ENCODE measurements at places on chromosomes 4 and X.

- no peak for DNase-seq
These were observed 73.9 kb upstream of the PLAC1 start for GRCh38 chrX:134732152-134732551.

DNA sequence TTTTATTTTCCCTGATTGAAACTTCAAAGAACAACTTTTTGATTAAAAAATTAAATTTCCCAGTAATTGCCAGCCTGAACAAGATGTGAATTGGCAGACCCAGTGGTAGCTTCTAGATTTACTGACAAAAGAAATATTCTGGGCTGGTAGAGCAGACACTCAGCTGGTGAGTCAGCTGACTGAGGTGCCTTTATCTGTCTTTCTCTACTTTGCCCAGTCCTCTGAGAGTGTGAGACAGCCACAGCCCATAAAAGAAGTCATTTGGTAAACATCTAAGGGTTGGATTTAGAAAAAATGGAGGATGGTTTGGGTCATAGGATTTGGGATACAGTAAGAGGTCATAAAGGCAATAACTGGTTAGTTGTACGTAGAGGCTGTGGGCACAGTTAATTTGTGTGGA is 54.5 kb downstream of the CCSER1 start:
- DNase-seq = no peak

DNA sequence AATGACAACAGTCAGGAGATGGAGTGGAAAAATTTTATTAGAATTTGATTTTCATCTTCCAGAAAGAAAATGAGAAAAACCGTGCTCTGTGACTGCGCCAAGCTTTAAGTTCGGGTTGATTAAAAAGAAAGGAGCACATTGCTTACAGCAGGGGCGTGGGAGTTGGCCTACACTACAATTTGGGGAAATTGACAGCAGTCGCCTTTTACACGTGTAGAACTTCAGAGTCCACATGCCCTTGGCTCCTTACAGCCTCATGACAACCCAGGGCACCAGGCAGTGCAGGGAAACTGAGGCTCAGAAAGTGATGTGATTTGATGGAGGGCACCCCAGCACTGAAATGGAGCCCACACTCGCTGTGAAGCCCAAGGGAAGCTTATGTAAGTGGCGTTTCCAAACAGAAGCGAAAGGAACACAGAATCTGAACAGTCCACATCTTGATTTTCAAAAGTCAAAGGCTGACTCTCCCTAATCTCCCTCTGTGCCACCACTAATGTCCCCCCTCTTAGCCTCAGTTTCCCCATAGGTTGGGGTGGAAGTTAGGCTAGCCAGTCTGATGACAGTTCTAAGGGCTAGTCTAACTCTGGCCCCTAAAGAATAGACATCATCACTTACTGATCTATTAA is 5.5 kb downstream of the PPP2R2C start:
- no peak for DNase-seq

DNA sequence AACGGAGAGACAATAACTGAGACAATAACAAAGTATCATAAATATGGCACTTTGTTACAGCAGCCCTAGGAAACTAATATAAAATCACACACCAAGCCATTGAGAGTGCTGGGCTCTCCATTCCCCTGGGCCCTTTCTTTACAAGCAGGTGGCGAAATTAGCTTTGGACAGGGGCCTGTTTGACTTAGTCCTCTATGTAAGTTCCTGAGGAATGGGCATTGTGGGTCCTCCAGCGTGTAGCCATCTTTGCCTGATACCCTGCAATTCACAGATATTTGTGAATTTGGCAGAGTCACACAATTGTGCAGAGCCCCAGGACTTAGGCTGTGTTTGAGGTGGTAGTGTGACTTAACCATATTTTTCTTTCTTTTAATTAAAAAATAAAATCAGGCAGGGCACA is 67.6 kb downstream of the BCOR start:
- no peak for DNase-seq

DNA sequence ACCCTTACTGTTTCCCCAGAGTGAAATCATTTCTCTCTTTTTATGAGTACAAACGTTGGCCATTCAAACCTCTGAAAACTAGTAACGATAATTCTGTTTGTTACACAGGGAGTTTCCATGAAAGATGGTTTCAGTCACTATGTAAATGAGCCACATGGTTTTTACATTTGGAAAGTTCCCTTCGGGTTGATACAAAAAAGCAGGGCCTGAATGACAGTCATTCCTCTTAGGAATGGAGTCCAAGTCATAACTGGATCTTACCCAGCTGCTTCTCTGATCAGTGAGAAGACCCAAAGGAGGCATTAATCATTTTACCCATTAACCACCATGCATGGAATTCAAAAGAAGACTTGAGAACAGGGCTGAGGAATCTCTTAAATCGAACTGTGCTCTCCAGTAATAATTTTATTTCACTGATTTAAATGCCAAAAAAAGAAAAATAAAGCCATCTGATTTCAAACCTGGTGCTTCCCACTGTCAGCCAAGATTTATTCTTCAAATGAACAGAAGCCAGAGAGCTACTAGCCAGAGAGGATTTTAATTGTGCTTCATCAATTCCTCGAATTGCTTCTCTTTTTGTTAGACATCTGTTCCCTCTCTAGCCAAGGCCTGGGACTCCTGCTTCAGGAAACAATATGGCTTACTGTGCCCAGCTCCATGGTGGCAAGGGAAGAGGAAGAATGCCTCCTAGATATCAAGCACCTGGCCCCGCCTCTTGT is 3.2 kb downstream of the SOWAHB start:
- no peak for DNase-seq

DNA sequence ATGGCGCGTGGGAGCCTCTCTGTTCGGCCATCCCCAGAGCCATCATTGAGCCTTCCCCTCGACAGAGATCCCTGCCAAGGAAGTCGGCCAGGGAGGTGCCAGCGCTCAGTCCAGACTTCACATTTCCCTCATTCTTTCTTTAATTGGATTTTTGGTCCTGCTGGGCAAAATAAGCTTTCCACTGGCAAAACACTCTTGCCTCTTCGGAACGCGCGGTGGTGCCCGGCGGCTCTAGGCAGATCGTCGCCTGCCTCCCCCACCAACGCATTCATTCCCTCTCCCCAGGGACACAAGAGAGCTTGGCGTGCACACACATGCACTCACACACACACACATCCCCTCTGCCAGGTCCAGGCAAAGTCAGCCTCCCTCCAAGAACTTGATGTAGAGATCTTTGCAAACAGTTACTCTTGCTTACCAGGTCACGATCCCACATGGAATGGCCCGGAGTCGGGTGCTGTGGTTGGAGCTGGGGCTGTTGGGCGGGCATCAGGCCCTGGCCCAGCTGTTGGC is 257.1 kb downstream of the BCOR start:
- no peak for DNase-seq

- peak; percentile 73 for DNase-seq
These were observed at the start of gene PLP2 for GRCh38 chrX:49171752-49172279. Gene PLP2 (plus strand): TSS chrX:49171898. CDS start chrX:49172001, 103 bp downstream.

GRCh38 chr4:100049872-100050271 is 99.8 kb upstream of the H2AZ1 start:
- DNase-seq = no peak

DNA sequence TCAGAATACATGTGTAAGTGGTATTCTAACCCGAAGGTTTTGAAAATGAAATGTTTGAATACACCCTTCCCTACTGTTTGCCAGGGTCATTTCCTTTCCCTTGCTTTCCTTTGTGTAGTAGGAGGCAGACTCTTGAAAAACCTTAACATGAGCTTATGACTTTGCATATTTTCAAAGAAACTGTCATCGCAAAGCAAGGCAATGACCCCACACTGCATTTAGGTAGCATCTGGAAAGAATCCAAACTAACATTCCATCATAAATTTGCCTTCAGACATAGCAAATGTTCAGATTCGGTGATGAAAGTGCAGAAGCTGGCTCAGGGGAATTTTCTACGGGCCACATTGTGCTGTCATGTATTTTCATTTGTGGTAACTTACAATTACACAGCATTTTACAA is 32.3 kb downstream of the SH2D1A start:
- no peak for DNase-seq

- DNase-seq = no peak
These were observed 96.5 kb downstream of the GATB start for GRCh38 chr4:151664289-151664688.

DNA sequence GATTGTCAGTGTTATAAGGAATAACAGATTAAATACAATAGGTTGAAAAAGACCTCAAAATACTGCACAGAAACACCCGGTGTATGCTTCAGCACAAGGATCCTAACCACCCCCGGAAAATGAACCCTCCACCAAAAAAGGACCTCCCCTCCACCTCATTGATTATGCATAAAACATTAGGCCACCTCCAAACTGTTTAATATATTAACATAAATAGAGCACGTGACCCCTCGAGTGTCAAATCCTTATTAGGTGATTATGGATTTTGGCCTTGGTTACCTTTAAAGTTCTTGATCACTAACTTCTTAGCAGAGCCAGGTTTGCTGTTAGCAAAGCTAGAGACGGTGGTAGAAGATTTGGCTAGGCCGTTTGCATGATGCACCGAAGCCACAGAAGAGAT is 958 bp downstream of the CUL4B start:
- peak; percentile 30 for DNase-seq

GRCh38 chr4:111812114-111812513 is 333.1 kb upstream of the FAM241A start:
- no peak for DNase-seq

- no peak for DNase-seq
These were observed 902.7 kb upstream of the EPHA5 start for GRCh38 chr4:66572949-66573348.

DNA sequence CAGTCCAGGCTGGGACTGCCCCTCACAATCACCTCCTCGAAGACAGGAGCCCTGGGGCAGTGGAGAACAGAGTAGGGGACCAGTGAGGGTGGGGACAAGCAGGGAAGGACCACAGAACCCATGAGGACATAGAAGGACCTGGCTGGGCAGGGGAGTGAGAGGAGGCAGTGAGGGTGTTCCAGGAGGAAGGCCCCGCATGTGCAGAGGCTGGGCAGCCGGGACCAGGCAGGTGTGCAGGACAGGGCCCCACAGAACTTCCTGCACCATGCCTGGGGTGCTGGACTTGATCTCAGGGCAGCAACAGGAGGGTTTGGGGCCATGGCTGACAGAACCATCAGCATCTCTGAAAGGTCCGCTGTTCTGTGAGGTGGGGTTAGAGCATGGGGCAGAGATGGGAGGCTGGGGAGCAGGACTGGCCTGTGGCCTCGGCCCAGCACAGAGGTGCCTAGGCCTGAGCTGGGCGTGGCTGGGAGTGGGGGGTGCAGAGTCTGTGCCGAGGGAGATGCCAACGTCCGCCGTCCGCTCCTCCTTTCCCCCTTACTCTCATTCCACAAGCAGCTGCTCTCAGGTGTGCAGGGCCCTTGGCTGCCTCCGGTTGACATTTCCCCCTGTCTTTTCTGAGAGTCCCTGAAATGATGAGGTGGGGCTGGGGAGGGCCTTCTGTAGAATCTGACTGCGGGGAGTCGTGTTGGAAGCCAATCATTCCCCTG is 40.8 kb downstream of the EVC start:
- DNase-seq = no peak

DNA sequence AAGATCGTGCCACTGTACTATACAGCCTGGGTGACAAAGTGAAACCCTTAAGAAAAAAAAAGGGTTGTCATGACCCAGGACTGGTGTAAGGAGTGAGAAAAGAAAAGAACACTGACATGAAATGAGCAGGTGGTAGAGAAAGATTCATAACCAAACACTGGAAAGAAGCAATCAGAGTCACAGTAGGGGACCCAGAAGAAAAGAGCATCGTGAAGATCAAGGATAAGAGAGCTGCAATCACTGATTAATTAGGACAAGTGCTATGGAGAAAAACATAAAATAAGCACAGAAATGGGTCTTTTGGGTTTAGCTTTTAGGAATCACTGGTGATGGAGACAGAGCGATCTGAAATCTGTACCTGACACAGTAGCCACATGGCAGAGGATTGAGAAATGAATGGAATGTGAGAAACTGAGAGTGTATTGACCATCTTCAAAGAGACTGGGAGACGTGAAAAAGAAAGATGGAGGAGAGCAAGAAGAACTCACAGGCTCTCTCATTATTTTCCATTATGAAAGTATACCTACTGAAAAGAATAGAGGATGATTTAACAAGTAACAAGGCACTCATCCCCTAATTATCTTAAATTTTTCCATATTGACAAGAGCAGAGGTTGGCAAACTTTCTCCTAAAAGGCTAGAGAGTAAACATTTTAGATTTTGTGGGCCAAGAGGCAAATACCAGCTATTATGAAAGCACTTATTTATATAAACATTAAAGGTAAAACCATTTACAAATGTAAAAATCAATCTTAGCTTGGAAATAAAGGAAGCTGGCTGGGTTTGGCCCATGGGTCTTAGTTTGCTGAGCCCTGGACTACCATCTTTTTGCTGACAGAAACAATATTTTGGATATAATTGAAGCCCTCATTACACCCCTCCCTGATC is 7.3 kb downstream of the TMEM154 start:
- no peak for DNase-seq

DNA sequence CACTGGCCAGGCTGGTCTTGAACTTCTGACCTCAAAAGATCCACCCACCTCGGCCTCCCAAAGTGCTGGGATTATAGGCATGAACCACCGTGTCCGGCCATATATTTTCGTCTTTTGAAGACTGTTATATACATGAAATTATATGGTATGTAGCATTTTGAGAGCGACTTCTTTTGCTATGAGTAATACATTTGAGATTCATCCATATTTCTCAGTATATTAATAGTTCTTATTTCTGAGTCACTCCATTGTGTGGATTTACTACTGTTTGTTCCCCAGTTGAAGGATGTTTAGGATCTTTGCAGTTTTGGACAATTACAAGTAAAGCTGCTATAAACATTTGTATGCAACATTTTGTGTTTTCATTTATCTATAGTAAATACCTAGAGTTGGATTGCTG is 34.9 kb downstream of the GNL3L start:
- DNase-seq = no peak

DNA sequence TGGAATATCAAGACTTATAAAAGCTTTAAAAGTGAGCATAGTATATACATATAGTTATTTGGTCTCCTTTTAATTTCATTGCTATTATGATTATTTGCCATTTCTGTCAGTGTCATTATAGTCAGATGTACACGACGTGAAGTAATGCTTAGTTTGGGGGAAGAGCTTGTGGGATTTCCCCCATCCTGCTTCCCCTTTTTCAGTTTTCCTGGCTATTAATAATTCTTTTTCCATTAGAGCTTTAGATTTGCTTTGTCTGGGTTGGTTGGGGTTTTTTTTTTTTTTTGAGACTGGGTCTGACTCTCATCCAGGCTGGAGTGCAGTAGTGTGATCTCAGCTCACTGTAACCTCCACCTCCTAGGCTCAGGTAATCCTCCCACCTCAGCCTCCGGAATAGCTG is 5.4 kb downstream of the ABCE1 start:
- DNase-seq = no peak

Data from natural killer cell (primary cell).